ENCODE measurements at places on chromosomes 4 and X. TPM values are rescaled to one million over a fixed set of nuclear protein-coding genes. Genes with fewer than 3 reads are reported as not detected.

The NAP1L2 gene
- total RNA-seq, result 19.7 TPM

The ANTXR2 gene
- total RNA-seq, result 26.0 TPM

The TBL1X gene
- 5.6 TPM for total RNA-seq

The CENPVL3 gene
- 1.3 TPM for total RNA-seq

The CT45A8 gene
- total RNA-seq, result not detected

The CENPVL2 gene
- 2.5 TPM for total RNA-seq

The CXXC4 gene
- 79.8 TPM for total RNA-seq

The MAGEB10 gene
- total RNA-seq, result not detected

The CXCL10 gene
- not detected for total RNA-seq

The CFAP47 gene
- total RNA-seq, result 5.6 TPM

The TTC29 gene
- total RNA-seq, result 0.63 TPM

All from parietal lobe (tissue), 2 donors.